ENCODE measurements at places on chromosomes 12 and 14. TPM values are rescaled to one million over a fixed set of nuclear protein-coding genes. Genes with fewer than 3 reads are reported as not detected.

GRCh38 chr14:88348546-88348945 lies 25.5 kb upstream of the KCNK10 start:
- DNase-seq = peak; percentile 11

Gene RPS6KL1
- total RNA-seq = 12.6 TPM

DNA sequence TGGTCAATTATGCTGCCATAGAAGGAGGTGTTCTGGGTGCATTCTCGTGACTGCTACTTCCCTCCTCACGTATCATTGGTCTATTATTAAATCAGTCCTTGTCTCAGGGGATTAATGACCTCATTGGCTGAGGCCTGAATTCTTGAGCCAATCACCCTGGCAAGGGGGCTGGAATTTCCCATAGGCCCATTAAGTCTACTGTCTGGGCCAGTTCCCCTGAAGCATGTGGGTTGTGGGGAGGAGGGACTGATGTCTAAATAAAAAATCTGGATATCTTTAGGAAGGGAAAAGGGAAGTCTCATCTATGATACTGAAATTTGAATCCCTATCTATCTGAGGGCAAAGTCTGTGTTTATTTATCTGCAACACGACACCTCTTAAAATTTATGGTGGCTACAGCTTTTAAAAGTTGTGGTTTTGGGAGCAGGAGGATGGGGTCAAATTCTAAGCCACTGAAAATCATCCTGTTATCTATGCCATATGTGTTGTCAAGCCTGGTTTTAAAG lies 71.9 kb downstream of the DYRK2 start:
- peak; percentile 62 for DNase-seq

GRCh38 chr12:27733052-27733656 lies 22.5 kb downstream of the MRPS35 start:
- DNase-seq = peak; percentile 56

DNA sequence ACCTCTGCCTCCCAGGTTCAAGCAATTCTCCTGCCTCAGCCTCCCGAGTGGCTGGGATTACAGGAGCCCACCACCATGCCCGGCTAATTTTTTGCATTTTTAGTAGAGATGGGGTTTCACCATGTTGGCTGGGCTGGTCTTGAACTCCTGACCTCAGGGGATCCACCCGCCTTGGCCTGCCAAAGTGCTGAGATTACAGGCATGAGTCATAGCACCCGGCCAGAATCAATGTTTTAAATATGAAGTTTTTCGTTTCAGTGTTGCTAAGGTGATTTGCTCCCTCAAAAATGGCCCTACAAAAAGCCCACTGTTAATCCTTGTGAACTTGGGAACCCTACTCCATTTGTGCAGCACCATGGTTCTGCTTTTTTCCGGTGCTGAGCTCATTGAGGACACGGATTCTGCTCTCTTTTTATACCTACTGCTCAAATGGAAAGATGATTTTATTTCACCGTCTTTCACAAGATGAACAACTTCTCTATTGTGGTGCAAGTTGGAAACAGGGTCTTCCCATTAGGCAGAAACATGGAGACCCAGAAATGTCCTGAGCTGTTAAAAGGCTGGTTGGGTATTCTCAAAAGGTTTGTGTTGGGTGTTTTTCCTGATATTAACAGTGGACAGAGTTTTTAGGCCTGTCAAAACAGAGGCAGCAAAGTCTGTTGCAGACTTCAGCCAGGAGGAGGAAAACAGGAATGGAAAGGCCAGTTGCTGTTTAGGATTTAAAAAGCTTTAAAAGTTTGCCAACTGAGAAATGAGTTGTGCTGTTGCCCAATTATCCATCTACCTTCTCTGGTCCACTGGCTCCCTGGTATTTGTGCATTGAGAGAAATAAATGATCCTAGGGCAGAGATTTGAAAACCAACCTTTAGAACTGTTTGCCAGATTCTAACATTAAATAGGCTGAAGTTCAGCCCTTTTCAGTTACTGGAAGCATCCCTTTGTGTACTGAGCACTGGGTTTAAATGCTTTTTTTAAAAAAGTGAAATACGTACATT lies 85.8 kb downstream of the ATP23 start:
- DNase-seq = peak; percentile 16

GRCh38 chr14:28707814-28708213 lies 58.8 kb upstream of the FOXG1 start:
- no peak for DNase-seq

- no peak for DNase-seq
These were observed 116.2 kb downstream of the BBS10 start for GRCh38 chr12:76232013-76232412.

DNA sequence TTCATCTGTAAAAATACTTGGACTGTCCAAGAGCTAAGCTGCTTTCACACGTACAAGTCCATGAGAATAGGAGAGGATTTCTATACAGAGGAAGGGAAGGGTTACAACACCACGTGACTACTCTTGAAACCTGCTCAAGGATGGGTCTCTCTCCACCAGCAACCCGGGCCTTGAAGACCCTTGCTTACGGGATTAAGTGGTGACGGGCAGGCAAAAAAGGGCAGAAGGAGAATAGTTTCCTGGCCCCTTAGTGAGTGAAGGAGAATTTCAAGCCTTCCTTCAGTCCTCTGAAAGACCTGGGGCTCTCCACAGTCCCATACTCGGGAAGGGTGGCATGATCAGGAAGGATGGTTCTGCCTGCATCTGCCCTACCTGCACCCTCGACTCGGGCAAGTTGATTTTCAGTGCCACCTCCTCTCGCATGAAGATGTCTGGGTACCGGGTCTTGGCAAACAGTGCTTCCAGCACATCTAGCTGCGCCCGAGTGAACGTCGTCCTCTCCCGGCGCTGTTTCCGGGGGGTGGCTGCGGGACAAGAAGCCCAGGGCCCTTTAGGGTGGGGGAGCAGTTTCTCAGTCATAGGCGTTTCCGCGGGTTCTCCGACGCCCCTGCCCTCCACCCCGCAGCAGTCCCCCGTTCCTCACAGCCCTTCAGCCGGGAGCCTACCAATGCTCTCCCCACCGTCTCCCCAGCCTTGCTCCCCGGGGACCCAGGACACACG lies 6.3 kb downstream of the OTX2 start:
- no peak for DNase-seq

Gene CDH24
- 4.5 TPM for total RNA-seq

Gene ING4
- total RNA-seq = 46.2 TPM

DNA sequence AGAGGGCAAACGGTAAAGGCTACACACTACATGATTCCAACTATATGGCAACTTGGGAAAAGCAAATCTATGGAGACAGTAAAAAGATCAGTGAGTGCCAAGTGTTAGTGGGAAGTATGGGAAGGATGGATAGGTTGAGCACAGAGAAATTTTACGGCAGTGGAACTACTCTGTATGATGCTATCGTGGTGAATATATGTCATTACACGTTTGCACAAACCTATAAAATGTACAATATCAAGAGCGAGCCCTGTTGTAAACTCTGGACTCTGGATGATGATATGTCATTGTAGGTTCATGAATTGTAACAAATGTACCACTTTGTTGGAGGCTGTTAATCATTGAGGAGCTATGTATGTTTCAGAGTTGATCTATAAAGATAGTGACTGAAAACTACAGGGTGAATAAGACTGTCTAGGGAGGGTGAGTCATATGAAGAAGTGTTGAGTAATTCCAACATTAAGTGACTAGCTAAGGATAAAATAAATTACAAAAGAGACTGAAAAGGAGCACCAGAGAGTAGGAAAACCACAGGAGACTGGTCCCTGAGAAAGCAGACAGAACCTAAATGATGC lies 349.2 kb upstream of the LMO3 start:
- no peak for DNase-seq

DNA sequence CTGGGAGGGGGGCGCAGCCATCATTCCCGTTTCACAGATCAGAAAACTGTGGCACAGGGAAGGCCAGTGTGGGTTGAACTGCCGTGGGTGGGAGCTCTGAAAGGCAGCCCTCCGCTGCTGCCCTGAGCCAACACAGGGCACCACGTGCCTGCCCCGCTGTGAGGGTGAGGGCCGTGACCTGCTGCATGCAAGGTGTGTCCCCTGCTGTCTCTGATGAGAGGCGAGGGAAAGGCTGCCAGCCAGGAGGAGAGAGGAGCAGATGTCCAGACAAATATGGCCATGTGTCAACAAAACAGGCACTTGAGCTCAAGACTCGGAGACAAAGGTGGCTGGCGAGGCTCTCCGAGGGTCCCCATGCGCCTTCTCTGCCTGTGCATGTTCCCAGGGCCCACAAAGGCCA lies 108.8 kb downstream of the RBM19 start:
- DNase-seq = no peak

All from tongue (tissue), 3 donors.